ENCODE measurements at places on chromosomes 2 and 18. TPM values are rescaled to one million over a fixed set of nuclear protein-coding genes. Genes with fewer than 3 reads are reported as not detected.

TCF4 gene
- total RNA-seq: 16.5 TPM

DNA sequence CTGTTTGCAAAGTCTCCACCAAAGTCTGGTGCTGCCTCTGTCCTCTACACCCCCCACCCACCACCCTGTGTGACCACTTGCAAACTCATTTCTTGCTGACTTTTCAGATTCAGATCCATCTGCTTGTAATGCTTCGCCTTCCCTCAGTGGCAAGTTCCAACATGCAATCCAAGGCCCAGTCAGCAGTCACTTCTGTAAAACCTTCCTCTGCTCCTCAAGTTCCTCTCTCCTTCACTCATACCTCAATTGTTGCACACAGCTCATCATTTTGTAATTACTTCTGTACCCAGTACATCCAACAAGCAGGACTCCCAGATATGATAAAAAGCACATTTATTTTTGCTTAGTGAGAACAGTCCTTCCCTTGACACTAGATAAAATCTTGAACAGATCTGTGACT is 6.5 kb upstream of the LOXHD1 start:
- H3K4me3 ChIP-seq: no peak overlapping the region
- DNase-seq: no peak
- H3K4me1 ChIP-seq: no peaks in the 10 kb centered on the region

DNA sequence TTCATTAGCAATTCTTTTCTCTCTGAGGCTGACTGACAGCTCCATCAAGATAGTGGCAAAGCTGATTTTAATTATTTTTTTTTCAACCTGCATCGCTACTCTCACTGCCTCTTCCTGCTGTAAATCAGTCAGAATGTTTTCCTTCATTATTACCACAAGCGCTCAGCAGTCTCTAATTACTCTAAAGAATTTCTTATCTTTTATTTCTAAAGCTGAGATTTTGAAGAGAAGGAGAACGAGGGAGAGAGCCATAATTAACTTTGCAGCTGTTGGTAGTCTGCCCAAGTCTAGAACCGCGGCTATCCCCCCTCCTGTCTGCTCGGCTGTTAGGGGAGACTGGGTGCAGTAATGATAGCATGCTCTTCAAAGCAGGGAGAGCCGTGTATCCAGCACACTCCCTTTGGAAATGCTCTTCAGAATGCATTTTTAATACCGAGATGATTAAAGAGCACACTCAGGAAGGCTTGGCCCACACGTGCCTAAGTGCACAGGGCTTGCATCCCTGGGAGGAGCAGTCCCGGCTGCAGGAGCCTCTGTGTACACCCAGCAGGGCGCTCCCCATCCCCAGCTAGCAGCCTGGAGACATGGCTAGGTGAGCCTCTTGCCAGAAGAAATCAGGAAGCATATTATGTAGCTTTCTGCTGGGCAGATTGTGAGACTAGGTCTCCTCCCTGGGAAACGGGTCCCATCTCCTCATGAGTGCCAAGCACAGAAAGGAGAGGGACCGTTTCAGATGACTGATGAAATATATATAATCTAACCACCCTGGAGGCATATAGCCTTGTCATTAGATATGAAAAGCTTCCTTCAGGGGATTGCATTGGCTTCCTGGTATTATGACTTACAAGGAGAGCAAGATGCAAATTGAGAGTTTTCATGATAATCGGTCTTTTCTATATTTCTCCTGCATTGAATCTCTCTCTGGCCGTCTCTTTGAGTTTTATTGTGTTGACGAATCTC is 555.2 kb downstream of the CMPK2 start:
- H3K4me1 ChIP-seq: no peaks in the 10 kb centered on the region
- H3K27me3 ChIP-seq: no peaks in the 10 kb centered on the region
- H3K4me3 ChIP-seq: no peak overlapping the region
- H3K36me3 ChIP-seq: no peaks in the 10 kb centered on the region

- H3K4me1 ChIP-seq: no peaks in the 10 kb centered on the region
- H3K27ac ChIP-seq: no peak overlapping the region
- DNase-seq: no peak
- no peaks in the 10 kb centered on the region for H3K36me3 ChIP-seq
- H3K27me3 ChIP-seq: no peaks in the 10 kb centered on the region
Measured at GRCh38 chr18:11844436-11844835, 6.8 kb upstream of the CHMP1B start.

GRCh38 chr2:182606728-182607681 is 109.1 kb upstream of the DNAJC10 start:
- no peaks in the 10 kb centered on the region for H3K36me3 ChIP-seq
- no peaks in the 10 kb centered on the region for H3K4me1 ChIP-seq
- no peaks in the 10 kb centered on the region for H3K27me3 ChIP-seq
- H3K27ac ChIP-seq: no peak overlapping the region
- H3K4me3 ChIP-seq: no peak overlapping the region

GRCh38 chr2:220980966-220981675 is 591.0 kb downstream of the EPHA4 start:
- peaks cover 2% of the 10 kb centered on the region for H3K27me3 ChIP-seq
- no peak overlapping the region for H3K4me3 ChIP-seq
- H3K4me1 ChIP-seq: no peaks in the 10 kb centered on the region
- no peaks in the 10 kb centered on the region for H3K36me3 ChIP-seq
- H3K27ac ChIP-seq: no peak overlapping the region

- H3K4me1 ChIP-seq: no peaks in the 10 kb centered on the region
- H3K36me3 ChIP-seq: no peaks in the 10 kb centered on the region
- H3K27ac ChIP-seq: no peak overlapping the region
- H3K4me3 ChIP-seq: no peak overlapping the region
- no peak for DNase-seq
- H3K27me3 ChIP-seq: no peaks in the 10 kb centered on the region
Measured at GRCh38 chr2:102094917-102095316, 47.6 kb upstream of the IL1R1 start.
